ENCODE measurements at places on chromosomes 4 and X.
A peak's percentile ranks its signal among the peaks of the same experiment; 100 is the strongest.

DNA sequence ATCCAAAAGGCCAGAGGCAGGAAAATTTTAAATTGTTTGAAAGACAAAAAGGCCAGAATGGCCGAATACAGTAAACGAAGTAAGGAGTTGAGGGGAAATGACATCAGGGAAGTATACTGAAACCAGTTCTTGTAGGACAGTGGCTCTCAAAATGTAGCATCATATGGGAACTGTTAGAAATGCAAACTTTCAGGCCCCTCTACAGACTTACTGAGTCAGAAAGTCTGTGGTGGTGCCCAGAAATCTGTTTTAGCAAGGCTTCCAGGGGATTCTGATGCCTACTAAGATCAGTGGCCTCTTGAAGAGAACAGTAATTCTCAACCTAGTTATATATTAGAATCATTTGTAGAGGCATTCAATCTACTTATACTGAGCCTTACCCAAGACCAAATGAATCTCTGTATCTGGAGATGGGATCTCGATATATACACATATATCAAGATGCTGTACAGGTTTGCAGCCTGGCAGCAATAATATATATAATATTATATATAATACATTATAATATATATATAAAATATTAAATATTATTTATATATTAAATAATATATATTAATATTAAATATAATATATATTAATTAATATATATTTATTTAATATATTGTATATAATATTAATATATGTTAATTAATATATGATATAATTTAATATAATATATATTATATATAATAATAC lies 39.7 kb downstream of the ADAMTS3 start:
- DNase-seq, result no peak

GRCh38 chr4:87717276-87718031 lies 67.4 kb downstream of the DMP1 start:
- no peak for DNase-seq

- DNase-seq, result no peak
Observed at GRCh38 chr4:182642831-182643230, 274.4 kb downstream of the DCTD start.

- DNase-seq, result no peak
Observed at GRCh38 chr4:18075823-18076433, 54.4 kb upstream of the LCORL start.

DNA sequence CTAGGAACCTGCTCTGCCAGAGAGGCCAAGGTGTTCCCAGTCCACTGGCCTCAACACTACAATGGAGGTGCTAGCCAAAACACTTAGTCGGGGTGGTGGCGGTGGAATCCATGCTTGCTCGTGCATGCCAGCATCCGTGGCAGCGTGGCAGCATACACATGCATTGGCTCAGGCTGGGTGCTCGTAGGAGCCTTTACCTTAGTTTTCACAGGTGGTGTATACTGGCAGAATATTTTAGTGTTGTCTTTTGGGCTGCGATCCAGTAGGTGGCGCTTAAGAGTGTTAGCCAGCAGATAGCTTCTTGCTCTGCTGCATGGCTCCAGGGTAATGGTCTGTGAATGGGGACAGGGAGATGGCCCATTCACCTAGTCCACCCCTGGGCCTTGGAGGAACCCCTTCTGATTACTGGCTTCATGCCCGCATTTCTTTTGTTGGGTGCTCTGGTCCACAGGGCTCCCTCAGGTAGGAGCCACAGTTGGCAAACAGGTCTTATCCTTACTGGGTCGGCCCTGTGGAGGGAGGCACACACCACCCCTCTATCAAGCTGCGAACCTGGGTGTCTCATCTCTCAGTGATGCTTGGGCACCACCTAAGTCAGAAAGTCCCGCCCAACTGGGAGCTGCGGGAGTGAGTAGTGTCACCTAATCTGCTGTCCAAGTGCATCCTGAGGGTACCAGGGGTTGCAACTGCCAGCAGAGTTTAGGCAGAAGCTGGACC lies 40.0 kb downstream of the RIPPLY1 start:
- DNase-seq, result no peak

GRCh38 chr4:24172406-24172805 lies 282.6 kb upstream of the PPARGC1A start:
- no peak for DNase-seq

DNA sequence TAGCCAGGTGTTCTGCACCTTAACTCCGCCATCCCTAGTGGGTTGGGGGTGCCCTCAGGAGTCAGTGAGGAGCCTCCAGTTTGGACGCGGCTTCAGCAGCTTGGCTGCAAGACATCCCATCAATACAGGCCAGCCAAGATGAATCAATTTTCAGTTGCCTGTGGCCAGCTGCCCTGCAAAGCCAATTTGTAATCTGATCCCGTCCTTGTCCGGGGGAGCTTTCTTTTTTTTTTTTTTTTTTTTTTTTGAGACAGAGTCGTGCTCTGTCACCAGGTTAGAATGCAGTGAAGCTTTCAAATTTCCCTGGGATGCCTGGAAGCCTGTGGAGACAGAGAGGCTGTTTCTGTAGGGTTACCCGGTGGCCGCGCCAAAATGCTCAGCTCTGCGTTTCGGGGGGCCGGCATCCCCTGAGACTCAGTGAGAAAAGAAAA lies 192.5 kb downstream of the ASMT start:
- no peak for DNase-seq

DNA sequence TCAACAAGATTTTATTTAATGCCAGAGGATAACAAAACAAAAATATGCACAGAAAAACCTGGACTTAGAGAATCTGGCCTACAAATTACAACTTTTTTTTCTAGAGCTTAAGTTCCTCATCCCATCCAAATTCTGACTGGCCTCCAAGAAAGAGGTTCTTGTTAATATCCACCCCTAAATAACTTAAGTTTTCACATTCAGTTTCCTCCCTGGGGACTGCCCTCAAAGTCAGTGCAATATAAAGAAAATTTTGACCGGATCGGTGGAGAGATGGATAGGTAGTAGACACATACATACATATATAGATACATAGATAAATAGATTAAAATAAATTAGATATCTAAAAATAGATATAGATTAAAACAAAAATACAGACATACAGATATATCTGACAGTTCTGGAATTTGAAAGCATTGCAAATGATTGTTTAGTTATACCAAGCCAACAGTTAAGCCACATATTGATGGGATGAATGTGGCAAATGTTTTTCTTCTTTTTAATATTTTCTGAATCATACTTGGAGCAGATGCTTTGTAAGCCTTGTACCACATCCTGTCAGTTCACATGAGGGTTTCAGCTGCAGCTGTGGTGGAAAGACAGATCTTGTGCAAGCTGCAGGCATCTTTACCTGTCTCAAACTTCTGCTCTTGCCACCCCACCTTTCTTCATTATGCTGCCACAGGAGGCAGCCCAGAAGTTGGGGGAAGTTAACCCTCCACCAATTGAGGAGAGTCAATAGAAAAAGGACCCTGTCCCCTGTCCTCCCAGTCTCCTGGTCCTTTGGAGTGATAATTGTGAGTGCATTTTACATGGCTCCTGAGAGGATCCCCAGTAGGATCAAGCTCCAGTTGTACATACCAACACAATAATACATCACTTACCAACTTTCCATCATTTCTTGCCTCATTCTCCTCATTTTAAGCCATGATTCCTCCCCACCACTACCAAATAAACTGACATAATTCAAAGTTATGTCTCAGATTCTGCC lies 58.5 kb upstream of the PRDM8 start:
- no peak for DNase-seq

- peak; percentile 66 for DNase-seq
Observed at GRCh38 chrX:44873415-44874276, 658 bp downstream of the KDM6A start.

DNA sequence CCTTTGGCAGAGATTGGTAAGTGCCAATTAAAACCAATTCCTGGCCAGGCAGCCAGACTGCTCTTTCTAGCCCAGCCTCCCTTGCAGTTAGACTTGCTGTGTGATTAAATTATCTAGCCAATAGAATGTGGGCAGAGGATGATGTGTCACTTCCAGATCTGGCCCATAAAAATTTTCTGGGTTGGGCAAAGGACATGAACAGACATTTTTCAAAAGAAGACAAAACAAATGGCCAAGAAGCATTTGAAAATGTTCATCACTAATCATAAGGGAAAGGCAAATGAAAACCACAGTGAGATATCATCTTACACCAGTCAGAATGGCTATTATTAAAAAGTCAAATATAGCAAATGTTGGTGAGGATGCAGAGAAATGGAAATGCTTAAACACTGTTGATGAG lies 71.4 kb upstream of the STIM2 start:
- no peak for DNase-seq

DNA sequence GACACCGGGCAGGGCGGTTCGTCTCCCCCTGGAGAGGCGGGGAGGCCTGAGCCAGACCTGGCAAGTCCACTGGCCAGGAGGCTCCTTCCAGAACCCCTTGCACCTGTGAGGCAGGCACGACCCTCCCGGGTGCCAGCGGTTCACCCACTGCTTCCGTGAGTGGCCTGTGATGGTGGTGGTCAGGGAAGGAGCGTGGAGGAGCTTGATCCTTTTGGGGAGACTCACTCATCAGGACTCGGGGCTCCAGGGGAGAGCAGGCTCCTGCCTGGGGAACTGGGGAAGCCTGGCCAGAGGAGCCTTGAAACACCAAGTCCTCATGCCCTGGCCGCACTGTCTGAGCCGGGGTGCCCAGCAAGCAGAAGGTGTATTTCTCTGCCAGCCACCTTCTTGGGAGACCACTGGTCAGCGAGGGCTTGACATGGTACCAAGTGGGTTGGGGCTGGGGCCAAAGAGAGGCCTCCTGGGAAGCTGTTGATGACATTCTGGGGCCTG lies 860 bp downstream of the FAM50A start:
- DNase-seq, result no peak

GRCh38 chr4:176561368-176561767 lies 231.4 kb downstream of the VEGFC start:
- no peak for DNase-seq

DNA sequence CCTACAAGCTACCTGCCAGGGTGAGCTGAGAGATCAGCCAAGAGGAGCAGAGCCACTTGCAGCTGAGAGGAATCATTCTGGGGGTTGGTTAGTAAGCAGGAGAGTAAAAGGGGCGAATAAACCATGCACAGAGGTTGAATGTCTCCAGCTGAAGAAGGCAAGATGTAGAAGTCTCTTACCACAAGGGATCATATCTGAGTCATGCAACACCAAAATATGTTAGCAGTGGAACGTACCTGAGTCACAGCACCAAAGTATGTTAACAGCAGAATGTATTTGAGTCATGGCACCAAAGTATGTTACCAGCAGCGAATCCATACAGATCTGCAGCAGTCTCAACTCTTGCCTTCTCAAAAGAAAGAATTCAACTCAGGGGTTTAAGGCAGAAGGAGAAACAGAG lies 29.9 kb downstream of the C4orf51 start:
- DNase-seq, result no peak

DNA sequence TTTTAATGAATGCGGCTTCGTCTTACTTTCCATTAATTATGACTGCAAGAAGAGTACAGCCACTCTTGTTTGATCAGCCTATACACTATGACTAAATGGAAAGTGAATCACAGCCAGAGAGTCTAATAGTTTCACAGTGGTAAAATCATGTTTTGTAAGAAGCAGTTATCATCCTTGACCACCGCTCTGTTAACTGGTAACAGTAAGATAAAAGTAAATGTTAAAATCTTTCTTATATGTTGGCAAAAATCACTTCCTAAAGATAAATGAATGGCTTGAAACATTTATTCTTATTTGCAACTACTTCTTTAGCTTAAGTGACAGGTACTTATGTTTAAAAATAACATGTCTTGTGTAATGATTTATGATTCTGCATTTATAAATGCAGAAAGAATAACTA lies 13.2 kb downstream of the GALNT7 start:
- DNase-seq, result no peak

- DNase-seq, result no peak
Observed at GRCh38 chr4:112422644-112423043, 93.3 kb downstream of the NEUROG2 start.

DNA sequence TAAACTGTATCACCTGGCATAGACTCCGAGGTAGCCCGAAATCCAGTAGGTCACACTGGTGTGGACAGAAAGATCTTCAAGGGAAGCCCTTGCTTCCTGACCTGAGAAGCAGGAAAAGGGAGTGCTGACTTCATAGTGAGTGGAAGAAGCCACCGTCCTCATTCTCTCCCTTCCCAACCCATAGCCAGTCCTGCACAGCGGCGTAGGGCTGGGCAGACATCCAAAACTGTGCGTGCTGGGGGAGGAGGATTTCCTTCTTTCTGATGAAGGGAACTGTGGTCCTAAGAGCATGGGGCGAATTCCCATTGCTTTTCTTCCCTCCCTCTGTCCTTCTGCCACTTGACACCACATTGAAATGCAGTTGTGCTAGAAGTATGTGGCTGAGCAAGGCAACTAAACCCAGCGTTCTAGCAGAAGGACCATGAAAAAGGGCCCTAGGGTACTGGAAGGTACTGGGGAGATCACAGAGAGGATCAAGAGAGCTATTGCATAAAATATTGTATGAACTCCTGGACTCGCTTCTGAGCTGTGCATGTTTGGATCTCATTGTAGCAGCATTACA lies 66.9 kb downstream of the STOX2 start:
- DNase-seq, result peak; percentile 46

DNA sequence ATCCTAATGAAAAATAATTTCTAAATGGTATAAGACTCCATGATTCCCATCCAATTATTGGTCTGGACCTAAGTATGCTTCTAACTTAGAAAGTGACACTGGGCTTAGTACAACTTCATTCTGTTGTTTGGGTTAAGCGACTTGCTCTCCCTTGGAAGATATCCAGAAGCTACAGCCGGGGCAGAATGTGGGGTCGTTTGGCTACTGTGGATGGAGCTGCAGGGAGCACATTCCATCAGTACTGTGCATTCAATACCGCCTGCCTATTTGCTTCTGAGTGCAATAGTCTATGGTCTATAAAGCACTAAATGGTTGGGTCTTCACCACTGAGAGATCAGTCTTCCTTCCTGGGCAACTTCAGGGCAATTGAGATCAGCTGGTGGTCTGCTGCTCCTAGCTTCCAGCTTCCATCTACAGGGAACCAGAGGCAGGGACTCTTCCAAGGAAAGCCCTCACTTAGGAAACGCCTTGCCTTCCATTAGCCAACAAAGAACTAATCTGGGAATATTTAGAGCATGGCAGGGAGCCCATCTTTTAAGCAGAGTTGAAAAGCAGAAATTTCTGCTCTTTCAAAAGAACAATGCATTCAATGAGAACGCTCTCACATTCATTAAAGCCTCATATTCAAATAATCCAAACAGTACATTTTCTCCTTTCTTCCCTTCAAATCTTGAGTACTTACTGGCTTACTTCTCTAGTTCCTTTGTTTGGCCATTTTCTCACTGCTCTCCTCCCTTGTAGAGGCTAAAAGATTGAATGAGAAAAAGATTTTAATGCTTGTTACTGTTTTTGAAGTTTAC lies 1049.9 kb upstream of the TENM3 start:
- no peak for DNase-seq

DNA sequence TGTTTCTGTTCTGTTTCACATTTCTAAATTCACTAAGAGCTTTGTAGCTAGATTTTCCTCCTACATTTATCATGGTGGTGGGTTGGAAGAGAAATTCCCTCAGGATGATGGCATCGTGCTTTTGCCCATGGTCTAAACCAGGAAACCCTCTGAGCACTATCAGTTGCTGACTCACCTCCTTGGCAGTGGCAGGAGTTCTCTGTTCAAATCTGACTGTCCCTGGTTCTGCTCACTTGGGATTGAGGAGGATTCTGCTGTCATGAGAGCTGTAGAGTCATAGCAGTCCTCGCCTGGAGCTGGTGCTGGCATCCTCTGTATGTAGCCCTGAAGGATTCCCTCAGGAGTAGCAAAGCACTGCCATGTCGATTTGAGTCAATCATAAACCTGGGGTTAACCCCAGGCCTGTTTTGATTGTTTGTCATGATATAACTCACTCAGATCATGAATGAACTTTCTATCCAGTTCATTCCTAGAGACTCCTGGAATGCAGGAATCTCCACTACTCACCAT lies 9.4 kb downstream of the TEX13A start:
- DNase-seq, result no peak
